ENCODE measurements at places on chromosomes 13 and 19. TPM values are rescaled to one million over a fixed set of nuclear protein-coding genes. Genes with fewer than 3 reads are reported as not detected.

Gene C19orf67
- total RNA-seq = not detected

Gene CDC42EP5
- 4.8 TPM for total RNA-seq

Gene SNAPC2
- 22.9 TPM for total RNA-seq

Gene MEGF8
- 22.3 TPM for total RNA-seq

Gene LHFPL6
- 17.0 TPM for total RNA-seq

Gene PRR22
- total RNA-seq = 2.1 TPM

Gene PRRG2
- 5.7 TPM for total RNA-seq

- H3K27me3 ChIP-seq = no peaks in the 10 kb centered on the region
- peak; percentile 66 for DNase-seq
- H3K4me1 ChIP-seq = peaks cover 32% of the 10 kb centered on the region
- H3K36me3 ChIP-seq = no peaks in the 10 kb centered on the region
- peak overlapping the region; percentile 23 for H3K4me3 ChIP-seq
Observed at GRCh38 chr13:51148952-51149573, 38.0 kb upstream of the C13orf42 start.

GRCh38 chr19:54204767-54205468, 4.3 kb downstream of the RPS9 start:
- H3K27me3 ChIP-seq = no peaks in the 10 kb centered on the region
- no peak for DNase-seq
- no peak overlapping the region for H3K4me3 ChIP-seq
- H3K36me3 ChIP-seq = peaks cover 71% of the 10 kb centered on the region
- H3K4me1 ChIP-seq = peaks cover 12% of the 10 kb centered on the region

DNA sequence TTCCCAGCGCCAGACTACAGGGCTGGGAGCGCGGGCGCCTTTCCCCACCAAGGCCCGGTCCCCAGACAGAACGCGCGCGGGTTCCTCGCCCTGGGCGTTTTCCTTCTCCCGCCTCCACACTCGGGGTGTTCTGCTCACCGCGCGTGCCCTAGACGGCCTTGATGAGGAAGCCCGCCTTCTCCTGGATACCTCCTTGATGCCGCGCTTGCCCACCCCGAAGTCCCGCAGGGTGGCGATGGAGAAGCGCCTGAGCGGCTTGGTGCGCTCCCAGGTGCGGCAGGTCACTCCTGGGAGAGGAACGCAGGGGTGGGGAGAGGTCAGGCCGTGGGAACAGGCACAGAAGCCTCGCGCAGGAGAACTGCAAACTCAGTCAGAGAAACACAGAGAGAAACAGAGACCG, 34.8 kb downstream of the CYP2B6 start:
- H3K27me3 ChIP-seq = no peaks in the 10 kb centered on the region
- peak; percentile 71 for DNase-seq
- no peak overlapping the region for H3K27ac ChIP-seq
- no peaks in the 10 kb centered on the region for H3K4me1 ChIP-seq
- no peaks in the 10 kb centered on the region for H3K36me3 ChIP-seq

GRCh38 chr19:39986643-39987042, 10.2 kb upstream of the ZNF546 start:
- no peaks in the 10 kb centered on the region for H3K4me1 ChIP-seq
- no peaks in the 10 kb centered on the region for H3K27me3 ChIP-seq
- H3K27ac ChIP-seq = no peak overlapping the region
- no peaks in the 10 kb centered on the region for H3K36me3 ChIP-seq
- no peak overlapping the region for H3K4me3 ChIP-seq

DNA sequence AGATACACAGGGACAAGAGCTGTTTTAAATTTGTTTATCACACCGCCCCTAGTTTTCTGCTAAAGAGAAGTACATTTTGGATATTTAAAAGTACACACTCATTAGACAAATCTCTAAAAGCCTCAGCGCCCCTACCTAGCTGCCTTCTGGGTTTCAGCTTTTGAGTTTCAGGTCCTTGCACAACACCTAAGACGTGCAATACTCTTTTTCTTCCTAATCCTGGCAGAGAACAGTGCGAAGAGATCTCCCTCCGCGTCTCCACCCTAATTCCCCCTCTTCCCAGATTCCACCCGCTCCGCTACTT, 421 bp upstream of the KLF5 start:
- DNase-seq = no peak
- H3K27me3 ChIP-seq = peaks cover 14% of the 10 kb centered on the region
- H3K27ac ChIP-seq = no peak overlapping the region
- no peaks in the 10 kb centered on the region for H3K36me3 ChIP-seq

DNA sequence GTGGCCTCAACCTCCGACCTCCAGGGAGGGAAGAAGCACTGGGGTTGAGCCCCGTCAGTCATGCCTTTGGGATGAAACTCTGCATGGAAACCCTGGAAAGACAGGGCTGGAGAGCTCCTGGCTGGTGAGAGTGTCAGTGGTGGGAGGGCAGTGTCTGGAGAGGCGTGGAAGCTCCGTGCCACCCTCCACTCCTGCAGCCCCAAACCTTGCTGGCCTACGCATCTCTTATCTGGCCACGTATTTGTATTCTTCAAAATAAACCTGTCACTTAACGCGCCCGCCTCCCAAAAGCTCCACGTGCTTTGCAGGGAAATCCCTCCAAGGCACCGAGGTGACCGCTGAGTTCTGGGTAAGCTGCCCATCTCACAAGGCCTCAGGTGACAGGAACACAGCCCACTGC, 84.3 kb downstream of the TEX29 start:
- DNase-seq = no peak
- no peak overlapping the region for H3K27ac ChIP-seq
- H3K36me3 ChIP-seq = no peaks in the 10 kb centered on the region
- H3K27me3 ChIP-seq = no peaks in the 10 kb centered on the region
- no peaks in the 10 kb centered on the region for H3K4me1 ChIP-seq

- H3K4me1 ChIP-seq = no peaks in the 10 kb centered on the region
- H3K27me3 ChIP-seq = no peaks in the 10 kb centered on the region
- H3K4me3 ChIP-seq = no peak overlapping the region
- no peak overlapping the region for H3K27ac ChIP-seq
Observed at GRCh38 chr19:31109636-31110035, 239.6 kb downstream of the TSHZ3 start.

DNA sequence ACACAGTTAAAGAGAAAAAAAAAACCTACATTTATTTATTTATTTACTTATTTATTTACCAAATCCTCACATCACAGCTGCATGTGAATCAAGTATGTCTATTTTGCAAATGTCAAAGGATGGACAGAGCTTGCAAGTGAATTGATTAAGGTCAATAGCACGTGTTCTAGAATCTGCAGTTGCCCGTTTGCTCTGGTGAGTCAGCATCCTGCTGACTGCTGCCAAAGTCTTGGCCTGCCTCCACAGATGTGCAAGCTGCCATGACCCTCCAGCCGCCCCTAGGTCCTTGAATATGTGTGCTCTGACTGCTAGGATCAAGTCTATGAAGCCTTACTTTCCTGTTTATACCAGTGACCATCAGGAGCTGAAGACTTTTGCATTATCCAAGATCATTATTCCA, 320.6 kb downstream of the GPC5 start:
- DNase-seq = no peak
- H3K27ac ChIP-seq = no peak overlapping the region
- no peaks in the 10 kb centered on the region for H3K27me3 ChIP-seq
- no peaks in the 10 kb centered on the region for H3K4me1 ChIP-seq

DNA sequence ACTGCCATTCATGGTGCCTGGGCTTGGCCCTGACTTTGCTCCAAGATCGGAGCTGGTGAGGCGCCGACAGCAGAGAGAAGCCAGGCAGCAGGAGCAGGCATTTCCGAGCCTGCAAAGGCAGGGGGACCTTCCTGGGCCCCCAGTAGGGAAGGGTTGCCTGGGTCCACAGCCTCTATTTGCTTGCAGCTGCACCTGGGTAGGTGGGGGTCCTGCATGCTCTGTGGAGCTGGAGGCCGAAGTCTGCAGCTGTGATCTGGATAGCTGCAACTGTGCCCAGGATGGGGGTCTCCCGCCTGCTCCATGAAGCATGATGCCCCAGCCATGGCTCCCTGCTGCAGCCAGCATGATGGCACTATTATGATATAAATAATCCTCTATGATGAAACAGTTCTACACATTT, 2144.2 kb downstream of the PCDH9 start:
- no peaks in the 10 kb centered on the region for H3K27me3 ChIP-seq
- no peaks in the 10 kb centered on the region for H3K4me1 ChIP-seq
- no peak overlapping the region for H3K27ac ChIP-seq
- H3K4me3 ChIP-seq = no peak overlapping the region

- no peak overlapping the region for H3K27ac ChIP-seq
- peak; percentile 49 for DNase-seq
- no peaks in the 10 kb centered on the region for H3K27me3 ChIP-seq
- no peaks in the 10 kb centered on the region for H3K36me3 ChIP-seq
- H3K4me1 ChIP-seq = peaks cover 9% of the 10 kb centered on the region
Observed at GRCh38 chr19:13765395-13766094, 1.2 kb downstream of the MRI1 start.

DNA sequence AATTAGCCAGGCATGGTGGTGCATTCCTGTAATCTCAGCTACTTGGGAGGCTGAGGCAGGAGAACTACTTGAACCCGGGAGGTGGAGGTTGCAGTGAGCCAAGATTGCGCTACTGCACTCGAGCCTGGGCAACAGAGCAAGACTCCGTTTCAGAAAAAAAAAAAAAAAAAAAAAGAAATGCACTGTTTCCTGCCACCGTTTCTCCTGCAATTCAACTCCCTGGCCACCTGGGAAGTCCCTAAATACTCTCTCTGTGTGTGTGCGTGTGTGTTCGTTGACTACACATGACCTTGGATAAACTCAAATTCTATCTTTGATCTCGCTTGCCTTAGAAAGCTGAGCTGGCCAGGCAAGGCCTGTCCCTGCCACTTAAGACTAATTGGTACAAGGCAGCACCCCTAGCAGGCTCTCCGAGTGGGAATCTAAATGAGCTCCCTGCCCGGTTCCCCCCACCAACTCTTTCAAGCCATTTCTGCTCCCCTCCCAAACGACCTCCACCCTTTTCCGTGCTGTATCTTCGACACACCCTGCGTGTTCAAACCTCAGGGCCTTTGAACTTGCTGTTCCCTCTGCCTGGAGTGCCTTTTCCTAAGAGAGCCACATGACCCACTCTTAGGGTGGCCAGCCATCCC, 5.2 kb upstream of the BCAT2 start:
- H3K27me3 ChIP-seq = no peaks in the 10 kb centered on the region
- peaks cover 3% of the 10 kb centered on the region for H3K4me1 ChIP-seq
- DNase-seq = no peak
- H3K36me3 ChIP-seq = no peaks in the 10 kb centered on the region
- no peak overlapping the region for H3K4me3 ChIP-seq

DNA sequence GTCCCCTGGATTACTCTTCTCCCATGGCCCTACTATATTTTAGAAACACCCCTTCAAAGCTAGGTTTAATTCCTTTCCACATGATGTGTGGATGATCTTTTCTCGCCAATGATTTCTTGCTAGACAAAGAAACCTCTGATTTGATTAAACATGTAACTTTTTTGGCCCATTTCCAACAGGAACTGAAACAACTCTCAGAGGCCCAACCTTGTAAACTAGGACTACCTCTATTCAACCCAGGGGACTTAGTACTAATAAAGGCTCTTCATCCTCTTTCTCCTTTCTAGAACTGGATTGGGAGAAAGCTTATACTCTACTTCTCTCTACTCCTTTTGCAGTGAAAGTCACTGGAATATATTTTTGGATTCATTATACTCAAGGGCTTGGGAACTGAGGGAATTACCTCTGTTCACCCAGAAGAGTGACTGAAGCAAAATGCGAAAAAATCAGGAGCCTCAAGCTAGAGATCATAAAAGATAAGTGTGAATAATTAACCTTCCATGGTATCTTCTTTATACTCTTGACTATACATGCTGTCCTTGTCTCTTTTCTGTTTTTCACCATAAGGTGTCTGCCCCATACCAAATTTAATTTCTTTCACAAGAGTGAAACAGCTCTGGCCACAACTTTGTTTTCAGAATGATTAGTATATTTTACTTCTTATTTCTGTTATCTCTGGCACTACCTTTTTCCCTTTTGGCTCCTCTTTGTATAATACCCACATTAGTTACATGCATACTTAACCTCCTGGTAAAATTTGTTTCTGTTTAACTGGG, 977.6 kb downstream of the SLITRK5 start:
- H3K4me1 ChIP-seq = no peaks in the 10 kb centered on the region
- no peaks in the 10 kb centered on the region for H3K27me3 ChIP-seq
- H3K36me3 ChIP-seq = no peaks in the 10 kb centered on the region
- no peak overlapping the region for H3K27ac ChIP-seq
- DNase-seq = no peak
- no peak overlapping the region for H3K4me3 ChIP-seq

- DNase-seq = no peak
- H3K36me3 ChIP-seq = no peaks in the 10 kb centered on the region
- H3K4me1 ChIP-seq = no peaks in the 10 kb centered on the region
- no peak overlapping the region for H3K27ac ChIP-seq
Observed at GRCh38 chr13:36712290-36712689, 38.5 kb downstream of the SERTM1 start.

- H3K36me3 ChIP-seq = no peaks in the 10 kb centered on the region
- H3K4me1 ChIP-seq = no peaks in the 10 kb centered on the region
- no peak overlapping the region for H3K27ac ChIP-seq
- no peaks in the 10 kb centered on the region for H3K27me3 ChIP-seq
- no peak for DNase-seq
- H3K4me3 ChIP-seq = no peak overlapping the region
Observed at GRCh38 chr13:41928323-41928722, 32.6 kb downstream of the VWA8 start.

- H3K4me3 ChIP-seq = no peak overlapping the region
- H3K36me3 ChIP-seq = no peaks in the 10 kb centered on the region
- H3K27me3 ChIP-seq = no peaks in the 10 kb centered on the region
- no peak for DNase-seq
Observed at GRCh38 chr19:21910318-21910717, 74.3 kb upstream of the ZNF43 start.

DNA sequence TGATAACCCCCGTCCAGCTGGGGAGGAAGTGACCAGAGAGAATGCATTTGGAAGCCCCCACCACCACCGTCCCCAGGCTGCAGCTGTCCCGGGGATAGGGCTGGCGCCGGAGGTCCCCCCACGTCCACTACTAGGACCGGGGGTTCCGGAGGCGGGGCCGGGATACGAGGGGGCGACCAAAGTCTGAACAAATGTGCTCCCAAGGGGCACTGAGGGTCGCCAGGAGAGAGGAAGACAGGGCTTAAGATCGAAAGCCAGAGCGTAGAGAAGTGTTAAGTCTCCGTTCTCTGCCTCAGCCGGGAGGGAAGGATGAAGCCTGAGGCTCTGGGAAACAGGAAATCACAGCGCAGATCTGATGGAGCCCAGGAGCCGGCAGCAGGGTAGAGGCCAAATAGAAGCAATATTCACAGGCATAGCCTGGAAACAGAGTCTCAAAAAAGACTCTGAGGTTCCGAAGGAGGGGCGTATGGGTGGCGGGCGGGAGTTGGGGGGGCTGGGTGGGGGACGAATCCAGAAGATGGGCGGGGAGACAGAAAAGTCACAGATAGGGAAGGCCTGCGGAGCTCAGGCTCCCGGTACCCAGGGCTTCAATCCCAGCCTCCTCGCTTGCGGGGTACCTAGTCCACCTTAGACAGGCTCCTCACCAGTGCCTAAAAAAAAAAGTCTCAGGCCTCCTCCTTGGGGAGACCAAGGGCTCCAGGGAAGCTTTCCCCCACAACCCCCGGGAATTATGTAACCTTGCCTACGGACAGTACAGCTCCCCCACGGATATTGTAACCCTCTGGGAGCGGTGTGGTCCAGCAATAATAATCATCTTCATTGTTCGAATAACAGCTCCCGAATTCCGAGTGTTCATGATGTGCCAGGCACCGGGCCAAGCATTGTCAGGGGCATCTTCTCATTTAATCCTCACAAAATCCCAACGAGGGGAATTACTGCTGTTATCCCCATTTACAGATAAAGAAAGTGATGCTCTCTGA, 1.1 kb upstream of the ERF start:
- H3K4me1 ChIP-seq = peaks cover 14% of the 10 kb centered on the region
- no peaks in the 10 kb centered on the region for H3K36me3 ChIP-seq
- no peak for DNase-seq
- no peak overlapping the region for H3K27ac ChIP-seq
- H3K27me3 ChIP-seq = peaks cover 2% of the 10 kb centered on the region

GRCh38 chr13:40101708-40102359, 446.4 kb downstream of the COG6 start:
- H3K4me3 ChIP-seq = no peak overlapping the region
- H3K27me3 ChIP-seq = no peaks in the 10 kb centered on the region
- H3K4me1 ChIP-seq = no peaks in the 10 kb centered on the region
- DNase-seq = no peak
- H3K27ac ChIP-seq = no peak overlapping the region

All from H1 (cell line).